Right hindlimb (tissue), 1 donor: ENCODE measurements at places on chromosomes 6 and 20.

DNA sequence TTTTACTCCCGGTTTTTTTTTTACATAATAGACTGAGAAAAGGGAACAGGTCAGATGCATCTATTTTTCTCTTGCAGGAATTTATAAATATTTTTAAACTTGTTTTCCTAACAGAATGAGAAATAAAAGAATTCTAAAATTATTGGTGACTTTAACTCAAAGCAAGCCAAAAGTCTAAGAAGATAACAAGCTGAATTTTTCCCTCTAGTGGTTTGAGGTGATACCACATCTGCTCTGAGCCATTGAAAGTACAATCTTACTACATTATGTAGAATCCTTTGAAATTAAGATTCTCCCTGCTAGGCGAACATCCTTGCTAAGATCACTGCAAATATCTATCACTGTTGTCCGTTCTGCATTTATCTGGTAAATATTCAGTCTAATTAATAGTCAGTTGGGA is 10.7 kb upstream of the STMND1 start:
- DNase-seq = no peak

DNA sequence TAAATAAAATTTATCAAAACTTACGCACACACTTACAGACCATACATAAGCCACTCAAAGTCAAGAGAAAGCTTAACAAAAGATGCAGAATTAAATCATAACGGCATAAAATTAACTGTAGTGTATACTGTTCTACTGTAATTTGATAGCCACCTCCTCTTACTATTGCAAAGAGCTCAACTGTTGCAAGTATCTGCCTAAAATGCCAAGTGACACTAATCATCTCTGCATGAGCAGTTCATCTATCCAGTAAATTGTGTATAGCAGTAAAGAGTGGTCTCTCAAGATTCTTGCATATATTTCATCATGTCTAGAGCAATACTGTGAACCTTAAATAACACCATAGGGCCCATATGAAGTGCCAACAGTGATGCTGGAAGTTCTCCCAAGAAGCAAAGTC is 12.3 kb downstream of the OR2H2 start:
- DNase-seq = no peak

DNA sequence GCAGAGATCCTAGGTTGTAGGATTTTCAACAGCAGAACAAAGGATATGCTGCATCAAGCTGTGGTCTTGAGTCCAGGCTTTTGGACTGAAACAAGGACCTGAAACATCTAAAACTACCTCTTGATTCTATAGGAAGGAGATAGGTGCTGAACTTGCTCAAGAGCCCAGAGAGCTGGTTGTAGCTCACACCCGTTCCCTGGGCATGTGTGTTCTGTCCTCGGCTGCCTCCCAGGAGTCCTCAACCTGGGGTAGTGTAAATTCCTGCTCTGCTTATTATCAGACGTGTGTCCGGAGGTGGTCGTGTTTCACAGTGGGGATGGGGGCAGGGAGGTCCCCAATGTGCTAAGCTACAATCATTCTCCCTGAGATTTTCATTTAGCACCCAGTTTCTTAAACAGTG is 4.8 kb downstream of the NOP56 start:
- no peak for DNase-seq

GRCh38 chr6:149026530-149026942 is 279.7 kb downstream of the UST start:
- no peak for DNase-seq

- no peak for DNase-seq
Observed at GRCh38 chr6:168815229-168815628, 374.2 kb downstream of the SMOC2 start.

DNA sequence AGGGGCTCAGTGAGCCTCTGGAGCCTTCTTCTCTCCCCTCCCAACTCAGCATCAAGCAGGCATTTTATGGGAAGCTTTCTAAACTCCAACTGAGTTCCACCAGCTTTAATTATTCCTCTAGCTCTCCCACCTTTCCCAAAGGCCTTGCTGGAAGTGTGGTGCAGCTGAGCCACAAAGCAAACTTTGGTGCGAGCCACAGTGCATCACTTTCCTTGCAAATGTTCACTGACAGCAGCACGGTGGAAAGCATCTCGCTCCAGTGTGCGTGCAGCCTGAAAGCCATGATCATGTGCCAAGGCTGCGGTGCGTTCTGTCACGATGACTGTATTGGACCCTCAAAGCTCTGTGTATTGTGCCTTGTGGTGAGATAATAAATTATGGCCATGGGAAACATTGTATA is 78.8 kb downstream of the ASXL1 start:
- no peak for DNase-seq
